ENCODE measurements at places on chromosomes 2 and 18. TPM values are rescaled to one million over a fixed set of nuclear protein-coding genes. Genes with fewer than 3 reads are reported as not detected.
A peak's percentile ranks its signal among the peaks of the same experiment; 100 is the strongest.

GRCh38 chr18:12373771-12374116 lies 3.3 kb downstream of the AFG3L2 start:
- no peak for DNase-seq

- DNase-seq: no peak
Measured at GRCh38 chr18:11553098-11553940, 56.1 kb upstream of the SLC35G4 start.

DNA sequence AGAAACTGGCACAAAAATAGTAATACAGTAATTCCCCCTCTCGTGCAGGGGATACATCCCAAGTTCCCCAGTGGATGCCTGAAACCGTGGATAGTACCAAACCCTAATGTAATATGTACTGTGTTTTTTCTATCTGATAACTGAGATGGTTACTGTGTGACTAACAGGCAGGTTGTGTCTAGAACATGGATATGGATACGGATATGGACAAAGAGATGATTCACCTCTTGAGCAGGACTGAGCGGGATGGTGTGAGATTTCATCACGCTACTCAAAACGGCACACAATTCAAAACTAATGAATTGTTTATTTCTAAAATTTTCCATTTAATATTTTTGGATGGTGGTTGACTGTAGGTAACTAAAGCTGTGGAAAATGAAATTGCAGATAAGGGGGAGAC lies 3.4 kb downstream of the MBD1 start:
- no peak for DNase-seq

GRCh38 chr2:233061591-233062450 lies 1.7 kb downstream of the INPP5D start:
- DNase-seq: peak; percentile 67

GRCh38 chr2:159071190-159071915 lies 102.9 kb downstream of the TANC1 start:
- DNase-seq: no peak

DOCK10 gene
- 50.7 TPM for total RNA-seq

- DNase-seq: no peak
Measured at GRCh38 chr2:86789687-86790133, 1.0 kb downstream of the CD8A start.

DNA sequence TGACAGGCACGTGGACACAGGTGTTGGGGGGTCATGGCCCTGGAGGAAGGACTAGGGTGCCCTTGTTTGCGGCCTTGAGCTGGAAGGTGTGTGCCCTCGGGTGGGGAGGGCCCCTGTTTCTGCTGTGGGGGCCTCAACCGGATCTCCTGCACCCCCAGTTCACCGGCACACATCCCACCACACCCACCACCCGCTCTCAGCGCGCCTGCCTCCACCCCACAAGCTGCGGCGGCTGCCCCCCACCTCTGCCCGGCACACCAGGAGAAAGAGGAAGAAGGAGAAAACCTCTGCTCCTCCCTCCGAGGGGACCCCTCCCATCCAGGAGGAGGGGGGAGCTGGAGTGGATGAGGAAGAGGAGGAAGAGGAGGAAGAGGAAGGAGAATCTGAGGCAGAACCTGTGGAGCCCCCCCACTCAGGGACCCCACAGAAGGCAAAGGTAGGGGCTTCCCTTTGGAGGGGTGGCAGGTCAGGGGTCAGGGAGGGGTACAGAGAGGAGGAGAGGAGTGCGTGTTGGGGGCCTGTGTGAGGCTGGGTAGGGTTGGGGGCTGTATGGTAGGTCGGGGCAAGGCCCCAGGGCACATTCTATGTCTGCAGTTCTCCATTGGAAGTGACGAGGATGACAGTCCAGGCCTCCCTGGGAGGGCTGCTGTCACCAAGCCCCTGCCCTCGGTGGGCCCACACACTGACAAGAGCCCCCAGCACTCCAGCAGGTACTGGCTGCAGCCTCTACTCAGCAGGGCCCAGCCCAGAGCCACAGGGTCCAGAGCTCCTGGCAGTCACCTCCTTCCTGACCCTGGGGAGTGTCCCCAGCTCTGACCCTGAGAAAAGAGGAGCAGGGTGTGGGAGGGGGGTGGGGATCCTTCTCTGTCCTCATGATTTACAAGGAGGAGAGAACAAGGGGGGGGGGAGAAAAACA lies 1.8 kb downstream of the SLC4A3 start:
- DNase-seq: no peak

GLI2 gene
- 14.4 TPM for total RNA-seq

DNA sequence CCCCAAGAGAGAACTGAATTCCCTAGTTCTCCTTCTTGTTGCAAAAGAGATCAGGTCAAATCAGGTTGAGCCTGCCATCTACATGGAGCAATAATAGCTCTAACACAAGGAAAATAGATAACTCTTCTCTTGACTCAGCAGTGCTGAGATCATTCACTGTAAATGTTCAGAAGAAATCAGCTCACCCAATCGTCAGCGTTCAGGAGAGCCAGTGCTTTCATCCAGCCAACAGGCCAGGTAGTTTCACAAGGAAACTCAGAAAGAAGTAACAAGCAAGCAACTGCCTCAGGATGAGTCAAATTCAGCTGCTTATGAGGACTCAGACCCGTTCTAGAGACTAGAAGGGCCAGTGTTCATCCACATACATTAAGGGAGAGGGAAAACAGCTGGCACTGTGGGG lies 5.9 kb downstream of the LMAN2L start:
- no peak for DNase-seq

Measured in sciatic nerve (tissue), 2 donors.